ENCODE measurements at places on chromosomes 3 and 15. TPM values are rescaled to one million over a fixed set of nuclear protein-coding genes. Genes with fewer than 3 reads are reported as not detected.

DNA sequence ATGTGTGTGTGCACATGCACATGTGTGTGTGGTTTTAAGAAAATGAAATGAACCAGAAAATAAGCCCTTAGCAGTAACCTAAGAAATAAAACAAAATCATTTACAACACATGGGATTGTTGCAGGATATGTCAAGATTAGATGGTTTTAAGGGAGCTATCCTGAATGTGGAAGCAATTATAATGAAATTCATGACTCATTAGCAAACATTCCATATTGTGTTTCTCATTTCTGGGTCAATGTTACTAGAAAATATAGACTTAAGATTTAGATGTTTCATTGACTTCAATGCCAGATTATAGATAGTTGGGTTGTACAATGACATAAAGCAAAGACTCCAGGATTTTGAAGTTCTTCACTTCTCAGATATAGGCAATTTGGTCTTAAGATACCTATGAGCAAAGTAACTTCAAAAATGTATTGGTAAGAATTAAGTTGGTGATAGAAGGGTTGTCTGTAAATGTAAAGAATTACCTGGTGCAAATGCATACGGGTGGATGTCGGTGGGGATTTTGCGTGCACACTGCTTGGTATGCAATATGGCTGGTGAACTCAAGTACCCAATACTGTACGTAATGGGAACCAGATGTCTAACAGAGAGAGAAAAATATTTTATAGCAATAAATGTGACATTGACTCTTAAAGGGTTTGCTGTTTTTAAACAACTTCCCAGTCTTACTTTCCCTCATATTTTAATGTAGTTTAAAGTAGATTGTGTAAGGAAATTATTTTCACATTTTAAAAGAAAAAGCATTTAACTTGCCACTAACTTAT, 53.9 kb upstream of the NR2F2 start:
- H3K36me3 ChIP-seq = peaks cover 8% of the 10 kb centered on the region
- no peak for DNase-seq
- H3K27me3 ChIP-seq = no peaks in the 10 kb centered on the region
- H3K4me1 ChIP-seq = no peaks in the 10 kb centered on the region

DNA sequence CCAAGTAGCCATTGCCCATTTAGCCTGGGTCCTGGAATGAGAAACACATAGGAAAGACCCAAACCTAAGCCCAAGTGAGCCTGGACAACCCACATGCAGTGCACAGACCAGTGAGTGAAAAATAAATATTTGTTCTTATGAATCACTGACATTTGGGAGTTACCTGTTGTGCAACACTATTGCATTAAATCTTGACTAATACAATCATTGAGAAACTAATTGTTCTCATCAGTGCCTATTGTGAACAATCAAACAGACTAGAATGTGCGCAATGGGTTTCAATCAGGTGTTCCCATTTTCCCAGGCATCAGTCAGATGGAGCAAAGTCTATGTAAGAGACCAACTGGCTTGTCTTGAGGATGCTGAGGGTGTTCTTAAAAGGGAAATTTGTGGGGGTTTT, 54.7 kb upstream of the CNOT10 start:
- no peak for DNase-seq
- H3K4me3 ChIP-seq = no peak overlapping the region
- H3K4me1 ChIP-seq = no peaks in the 10 kb centered on the region
- no peaks in the 10 kb centered on the region for H3K36me3 ChIP-seq
- no peaks in the 10 kb centered on the region for H3K27me3 ChIP-seq

GRCh38 chr3:30440880-30441279, 165.5 kb upstream of the TGFBR2 start:
- H3K4me1 ChIP-seq = peaks cover 7% of the 10 kb centered on the region
- H3K27ac ChIP-seq = peak overlapping the region; percentile 83
- DNase-seq = peak; percentile 79

Gene CKMT1A
- total RNA-seq = not detected

Gene GABRB3
- not detected for total RNA-seq

Measured in ascending aorta (tissue), 2 donors.